ENCODE measurements at places on chromosomes 6 and 20.

- DNase-seq, result no peak
These were observed 125.9 kb downstream of the EPHA7 start for GRCh38 chr6:93293460-93293859.

DNA sequence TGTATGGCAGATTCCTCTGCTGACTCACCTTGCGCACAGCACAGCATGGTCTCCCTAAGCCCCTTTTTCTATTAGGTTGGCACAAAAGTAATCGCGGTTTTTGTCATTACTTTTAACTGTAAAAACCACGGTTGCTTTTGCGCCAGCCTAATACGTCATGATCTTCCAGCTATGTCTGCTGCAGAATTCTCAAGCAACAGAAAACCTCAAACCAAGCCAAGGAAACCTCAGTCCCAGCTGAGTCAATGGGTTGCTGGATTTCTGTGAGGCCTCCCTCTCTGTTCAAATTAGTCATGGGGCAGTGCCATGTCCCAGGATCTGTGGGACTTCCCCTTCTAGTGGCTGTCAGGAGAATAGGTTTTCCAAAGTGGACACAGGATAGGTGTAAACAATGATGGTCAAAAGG lies 15.7 kb upstream of the ENPP1 start:
- no peak for DNase-seq

GRCh38 chr20:53080969-53081871 lies 109.1 kb downstream of the TSHZ2 start:
- DNase-seq, result no peak

DNA sequence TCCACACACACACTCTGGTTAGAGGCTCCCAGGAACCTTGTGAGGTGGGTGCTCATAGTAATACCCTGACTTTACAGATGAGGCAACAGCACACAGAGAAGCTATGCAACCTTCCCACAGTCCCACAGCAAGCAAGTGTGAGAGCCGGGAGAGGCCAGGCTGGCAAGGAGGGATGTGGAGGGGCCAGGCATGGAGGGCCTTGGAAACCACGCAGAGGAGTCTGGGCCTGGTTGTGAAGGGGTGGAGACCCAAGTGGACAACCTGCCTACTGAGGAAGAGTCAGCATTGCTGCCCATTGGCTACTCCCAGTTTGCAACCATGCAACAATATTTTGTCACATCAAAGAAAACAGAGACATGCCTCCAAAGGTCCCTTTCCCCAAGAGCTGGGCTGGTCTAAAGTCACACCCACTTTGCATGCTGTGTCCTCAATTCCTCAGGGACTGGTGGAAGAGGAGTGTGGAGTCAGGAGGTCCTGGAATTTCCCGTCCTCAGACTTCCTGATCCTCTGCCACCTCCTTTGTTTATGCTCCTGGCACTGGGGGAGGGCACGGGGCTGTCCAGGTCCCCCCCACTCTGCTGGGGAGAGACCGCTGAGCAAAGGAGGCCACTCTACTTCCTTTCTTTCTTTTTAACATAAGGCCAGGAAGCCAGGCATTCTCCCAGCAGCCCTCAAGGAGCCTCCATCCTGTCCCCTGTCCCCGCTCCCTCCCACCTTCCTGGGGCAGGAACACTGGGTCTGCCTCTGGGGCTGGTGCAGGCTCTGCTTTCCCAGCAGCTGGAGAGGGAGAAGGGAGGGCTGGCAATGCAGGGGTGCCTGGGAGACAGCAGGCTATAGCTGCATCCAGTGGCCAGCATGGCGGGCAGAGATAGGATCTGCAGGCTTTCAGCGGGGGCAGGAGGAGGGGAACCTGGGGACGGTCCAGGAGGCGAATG lies 68.3 kb downstream of the NOL4L start:
- no peak for DNase-seq

GRCh38 chr6:31877651-31878161 lies 1.1 kb downstream of the SLC44A4 start:
- DNase-seq, result no peak
